ENCODE measurements at places on chromosomes 1 and 21.
A peak's percentile ranks its signal among the peaks of the same experiment; 100 is the strongest.

DNA sequence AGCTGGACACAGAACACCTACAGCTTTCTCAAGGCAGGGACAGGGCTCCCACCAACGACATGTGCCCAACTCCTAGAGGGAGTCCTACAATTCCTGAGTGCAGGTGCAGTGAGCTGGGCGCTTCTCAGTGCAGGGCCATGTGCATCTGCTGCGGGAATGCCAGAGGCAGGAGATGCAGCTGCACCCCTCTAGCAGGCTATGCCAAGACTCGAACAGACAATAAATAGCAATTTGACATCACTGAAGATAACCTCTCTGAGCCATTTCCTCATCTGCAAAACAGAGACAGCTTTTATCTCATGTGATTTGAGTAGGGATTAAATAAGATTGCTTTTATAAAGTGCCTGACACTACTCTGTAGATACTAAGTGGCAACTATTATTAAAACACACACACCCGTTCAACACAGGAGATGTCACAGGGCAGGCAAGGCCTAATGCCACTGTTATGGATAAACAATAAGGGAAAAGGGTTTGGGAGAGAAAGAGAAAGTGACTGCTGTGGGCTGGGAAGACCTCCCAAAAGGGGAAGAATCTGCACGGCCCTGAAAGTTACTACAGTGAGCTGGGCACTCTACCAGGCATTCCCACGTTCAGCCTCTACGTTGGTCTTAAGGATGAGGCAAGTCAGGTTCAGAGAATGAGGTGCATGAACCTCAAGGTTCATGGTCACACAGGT lies 5.7 kb downstream of the SLC9A1 start:
- DNase-seq = no peak

DNA sequence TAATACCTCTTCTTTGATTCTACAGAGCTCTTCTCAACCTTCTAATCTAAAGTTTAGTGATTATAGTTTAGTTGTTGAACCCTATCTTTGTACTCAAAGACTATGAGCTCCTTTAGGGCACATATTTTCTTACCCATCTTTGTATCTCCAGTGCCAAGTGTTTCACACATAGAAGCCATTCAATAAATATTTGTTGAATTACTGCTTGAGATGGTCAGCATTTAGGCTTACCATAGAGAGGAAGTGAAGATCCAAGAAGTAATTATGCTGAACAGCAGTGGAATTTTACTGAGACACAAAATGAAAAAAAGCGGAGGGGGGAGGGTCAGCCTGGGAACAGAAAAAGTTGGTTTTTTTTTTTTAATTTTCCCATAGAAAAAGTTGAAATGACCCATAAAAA lies 21.9 kb downstream of the PIK3R3 start:
- no peak for DNase-seq

- DNase-seq = no peak
Observed at GRCh38 chr1:12542138-12542465, 75.9 kb downstream of the DHRS3 start.

DNA sequence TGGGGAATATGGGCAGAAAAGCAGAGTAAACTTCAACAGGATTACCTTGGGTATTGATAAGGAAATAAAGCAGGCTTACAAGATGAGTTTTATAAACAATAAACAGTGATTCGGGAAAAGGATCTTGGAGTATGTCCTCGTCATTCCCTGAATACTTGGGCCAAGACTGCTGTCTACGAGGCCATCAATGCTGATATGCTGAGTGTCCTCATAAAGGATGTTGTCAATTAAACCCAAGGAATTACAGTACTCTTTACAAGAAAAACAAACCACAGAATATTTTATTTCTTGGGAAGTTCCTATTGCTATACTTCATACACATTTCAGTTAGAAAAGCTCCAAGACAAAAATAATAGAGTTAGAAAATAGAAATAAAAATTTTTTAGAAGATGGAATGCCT lies 34.9 kb downstream of the ATP1B1 start:
- DNase-seq = no peak

- DNase-seq = no peak
Observed at GRCh38 chr1:207981976-207982375, 71.1 kb upstream of the CD34 start.

DNA sequence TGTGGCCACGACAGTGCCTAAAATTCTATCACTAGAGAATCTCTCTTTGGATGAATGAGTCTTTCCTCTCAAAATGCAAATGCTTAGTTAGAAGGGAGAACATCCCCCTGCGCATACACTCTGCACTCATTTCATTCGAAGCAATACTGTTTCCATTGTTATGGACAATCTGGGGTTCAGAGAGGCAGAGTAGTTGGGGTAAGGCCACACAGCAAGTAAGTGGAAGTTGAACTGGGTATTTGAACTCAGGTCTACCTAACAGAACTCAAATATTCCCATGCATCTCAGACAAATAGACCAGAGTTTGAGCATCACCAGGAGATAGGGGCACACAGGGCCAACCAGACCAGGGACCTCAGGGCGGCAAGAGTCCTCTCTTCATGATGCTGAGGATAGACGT lies 25.5 kb downstream of the RAP1GAP start:
- DNase-seq = no peak

DNA sequence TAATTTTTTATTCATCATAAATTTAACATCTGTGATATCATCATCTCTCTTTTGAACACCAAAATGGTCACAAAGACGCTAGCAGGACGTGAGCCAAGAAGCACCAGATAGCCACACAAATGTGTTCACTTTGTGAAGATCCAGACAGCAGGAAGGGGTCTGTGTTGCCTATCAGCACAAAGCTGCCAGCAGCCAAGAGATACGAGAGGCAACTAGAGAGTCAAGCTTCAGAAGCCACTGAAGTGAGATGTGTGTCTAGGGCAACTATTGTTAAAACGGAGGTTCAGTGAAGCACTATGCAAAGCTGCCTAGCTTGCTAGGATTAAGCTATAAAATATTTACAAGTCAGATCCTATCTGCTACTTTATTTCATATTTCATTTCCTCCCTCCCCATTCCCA lies 45.3 kb downstream of the NDC1 start:
- DNase-seq = no peak

DNA sequence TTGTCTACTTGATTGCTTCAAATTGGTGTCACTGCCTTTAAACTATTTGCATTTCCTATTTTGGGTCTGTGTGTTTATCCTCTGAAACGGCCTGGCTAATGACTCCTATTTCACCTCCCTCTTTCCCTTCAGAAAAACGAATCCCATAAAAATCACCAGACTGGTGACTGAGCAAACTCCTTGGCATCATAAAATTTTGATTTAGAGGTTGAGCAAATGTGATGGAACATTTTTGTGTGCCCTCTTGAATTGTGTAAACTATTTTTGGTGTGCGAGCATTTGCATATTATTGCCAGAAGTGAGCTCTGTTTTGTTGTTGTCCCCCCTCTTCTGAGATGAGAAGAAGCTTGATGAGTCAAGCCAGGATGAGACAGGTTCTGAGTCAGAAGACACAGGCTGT lies 316.1 kb downstream of the AJAP1 start:
- no peak for DNase-seq

GRCh38 chr1:241715956-241716355 lies 63.9 kb downstream of the WDR64 start:
- no peak for DNase-seq

DNA sequence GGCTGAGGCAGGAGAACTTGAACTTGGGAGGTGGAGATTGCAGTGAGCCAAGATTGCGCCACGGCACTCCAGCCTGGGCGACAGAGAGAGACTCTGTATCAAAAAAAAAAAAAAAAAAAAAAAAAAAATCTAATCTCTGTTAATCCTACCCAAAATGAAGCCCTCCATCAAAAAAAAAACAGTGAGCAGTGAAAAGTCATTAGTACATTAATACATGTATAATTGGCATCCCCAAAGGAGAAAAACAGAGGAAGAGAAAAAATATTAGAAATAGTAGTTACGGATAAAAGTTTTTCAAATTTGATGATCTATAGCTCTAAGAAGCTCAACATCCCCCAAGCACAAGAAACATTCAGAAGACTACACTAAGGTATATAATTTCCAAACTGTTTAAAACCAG lies 71.6 kb downstream of the TRIM33 start:
- DNase-seq = no peak

DNA sequence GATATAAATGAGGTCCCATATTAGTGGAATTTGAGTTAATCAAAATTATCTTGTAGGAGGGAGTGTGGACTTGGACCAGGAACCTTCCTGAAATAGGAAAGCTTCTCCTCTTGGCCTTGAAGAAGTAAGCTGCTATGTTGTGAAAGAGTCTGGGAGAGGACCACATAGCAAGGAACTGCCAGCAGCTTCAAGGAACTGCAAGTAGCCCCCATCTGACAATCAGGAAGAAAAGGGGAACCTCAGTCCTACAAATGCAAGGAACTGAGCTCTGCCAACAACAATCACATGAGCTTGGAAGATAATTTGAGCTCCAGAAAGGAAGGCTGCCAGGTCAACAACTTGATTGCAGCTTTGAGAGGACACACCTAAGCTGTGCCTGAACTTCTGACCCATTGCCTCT lies 8.2 kb upstream of the PRMT6 start:
- no peak for DNase-seq

DNA sequence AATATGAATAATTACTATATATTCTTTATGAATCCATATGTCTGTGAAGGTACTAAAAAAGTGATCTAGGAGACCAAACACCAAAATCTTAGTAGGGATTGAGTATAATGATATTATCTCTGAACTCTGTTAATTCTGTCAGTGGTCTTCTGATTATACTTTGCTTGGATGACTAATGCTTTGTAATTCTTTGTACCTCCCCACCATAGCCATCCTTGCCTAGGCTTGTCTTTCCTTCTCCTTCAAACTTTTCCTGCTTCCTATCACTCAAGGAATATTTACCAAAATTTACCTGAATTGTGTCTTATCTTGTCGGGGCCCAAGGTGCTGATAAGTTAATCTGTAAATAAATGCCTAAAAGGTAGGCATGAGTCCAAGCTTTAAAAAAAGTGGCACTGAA lies 845 bp upstream of the RGS5 start:
- DNase-seq = no peak

DNA sequence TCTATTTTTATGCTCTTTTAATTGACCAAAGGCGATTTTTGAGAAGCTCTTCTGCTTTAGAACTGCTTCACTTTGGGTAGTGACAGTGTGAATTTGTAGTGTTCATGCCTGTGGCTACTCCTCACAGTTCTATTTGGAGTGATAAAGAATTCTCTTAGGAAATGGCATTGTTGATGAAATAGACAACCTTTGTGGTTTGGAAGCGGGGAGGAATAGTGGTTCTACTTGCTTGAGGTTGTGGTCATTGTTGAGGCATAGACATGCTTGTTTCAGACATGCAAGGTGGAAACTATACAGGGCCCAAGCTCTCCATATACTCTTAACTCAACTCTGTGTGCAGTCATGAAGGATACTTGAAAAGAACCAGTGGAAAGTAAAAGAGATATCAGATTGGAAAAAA lies 481.1 kb upstream of the NEGR1 start:
- no peak for DNase-seq

DNA sequence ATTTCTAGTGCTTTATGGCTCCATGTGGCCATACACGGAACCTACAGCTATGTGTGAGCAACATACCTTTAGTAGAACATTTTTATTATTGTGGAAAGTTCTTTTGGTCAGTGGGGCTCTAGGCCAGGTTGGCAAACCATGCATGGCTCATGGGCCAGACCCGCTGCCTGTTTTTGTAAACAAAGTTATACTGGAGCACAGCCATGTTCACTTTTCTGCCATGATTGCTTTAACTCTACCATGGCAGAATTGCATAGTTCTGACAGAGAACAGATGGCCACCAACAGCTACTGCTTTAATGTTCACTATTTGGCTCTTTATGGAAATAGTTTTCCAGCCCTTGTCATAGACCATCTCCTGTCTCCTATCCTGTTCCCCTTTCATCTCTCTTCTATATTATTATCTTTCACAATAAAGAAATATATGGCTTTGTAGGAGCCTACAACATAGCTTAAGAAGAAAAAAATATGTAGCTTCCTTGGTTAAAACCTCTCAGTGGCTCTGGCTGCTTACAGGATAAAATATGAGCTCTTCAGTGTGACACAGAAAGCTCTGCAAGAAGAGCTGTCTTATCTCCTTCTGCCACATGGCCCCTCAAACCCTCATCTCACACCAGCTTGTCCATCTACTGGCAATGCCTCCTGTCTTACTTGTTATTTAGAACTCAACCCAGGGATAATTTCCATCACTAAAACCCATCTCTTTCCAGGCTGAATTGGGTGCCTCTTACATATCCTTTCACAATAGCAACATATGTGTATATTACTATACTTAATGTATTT lies 54.6 kb upstream of the RWDD3 start:
- no peak for DNase-seq

GRCh38 chr1:191414981-191415640 lies 743.2 kb upstream of the RGS18 start:
- DNase-seq = no peak

- DNase-seq = no peak
Observed at GRCh38 chr1:188155261-188155660, 1326.5 kb downstream of the PLA2G4A start.

DNA sequence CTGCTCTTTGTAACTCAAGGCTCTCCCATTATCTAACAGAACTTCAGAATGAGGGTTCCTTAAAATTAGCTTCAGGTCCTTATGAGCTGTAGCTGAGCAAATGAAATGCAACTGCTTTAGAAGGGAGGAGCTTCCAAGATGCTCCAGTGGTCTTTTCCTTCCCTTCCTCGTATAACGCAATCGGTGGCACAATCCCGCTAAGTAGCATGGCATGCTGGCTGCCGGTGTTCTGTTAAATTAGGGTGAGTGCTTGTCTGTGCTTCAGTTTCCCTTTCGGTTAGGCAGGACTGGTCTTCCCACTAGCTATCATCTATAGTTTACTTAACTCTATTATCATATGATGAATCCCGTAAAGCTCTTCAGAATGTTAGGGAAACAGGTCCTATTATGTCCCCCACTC lies 917 bp downstream of the KIAA0040 start:
- DNase-seq = peak; percentile 41

- DNase-seq = no peak
Observed at GRCh38 chr1:229133811-229134210, 137.1 kb upstream of the RAB4A start.

- DNase-seq = no peak
Observed at GRCh38 chr1:238772322-238772721, 614.0 kb upstream of the CHRM3 start.

DNA sequence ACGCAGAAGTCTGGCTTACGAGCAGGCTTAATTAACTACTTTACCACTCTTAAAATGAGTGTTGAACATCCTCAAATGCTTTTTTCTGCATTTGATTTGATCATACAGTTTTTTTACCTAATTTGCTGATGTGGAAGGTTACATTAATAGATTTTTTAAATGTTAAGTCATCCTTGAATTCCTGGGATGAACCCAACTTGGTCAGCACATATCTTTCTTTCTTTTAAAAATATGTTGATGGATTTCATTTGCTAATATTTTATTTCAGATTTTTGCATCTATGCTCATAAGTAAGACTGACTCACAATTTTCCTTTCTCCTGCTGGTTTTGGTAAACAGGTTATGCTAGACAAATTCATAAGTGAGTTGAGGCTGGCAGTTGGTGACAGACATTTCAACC lies 82.9 kb downstream of the LHX4 start:
- DNase-seq = no peak
